ENCODE measurements at places on chromosomes 5 and 9. TPM values are rescaled to one million over a fixed set of nuclear protein-coding genes. Genes with fewer than 3 reads are reported as not detected.

DNA sequence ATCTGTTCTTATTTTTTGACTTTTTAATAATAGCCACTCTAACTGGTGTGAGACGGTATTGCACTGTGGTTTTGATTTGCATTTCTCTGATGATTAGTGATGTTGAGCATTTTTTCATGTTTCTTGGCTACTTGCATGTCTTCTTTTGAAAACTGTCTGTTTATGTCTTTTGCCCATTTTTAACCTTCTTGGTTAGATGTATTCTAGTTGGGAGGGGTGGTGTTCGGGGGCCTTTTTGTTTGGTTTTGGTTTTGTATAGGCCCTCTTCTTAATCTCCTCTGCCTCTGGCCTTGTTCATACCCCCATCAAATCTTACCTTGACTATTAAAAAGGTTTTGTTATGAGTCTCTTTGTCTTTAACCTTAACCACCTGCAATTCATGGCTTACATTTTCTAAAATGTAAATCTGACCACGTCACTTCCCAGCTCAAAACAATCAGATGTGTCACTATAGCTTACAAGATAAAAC lies 107.8 kb upstream of the NR4A3 start:
- DNase-seq: no peak

DNA sequence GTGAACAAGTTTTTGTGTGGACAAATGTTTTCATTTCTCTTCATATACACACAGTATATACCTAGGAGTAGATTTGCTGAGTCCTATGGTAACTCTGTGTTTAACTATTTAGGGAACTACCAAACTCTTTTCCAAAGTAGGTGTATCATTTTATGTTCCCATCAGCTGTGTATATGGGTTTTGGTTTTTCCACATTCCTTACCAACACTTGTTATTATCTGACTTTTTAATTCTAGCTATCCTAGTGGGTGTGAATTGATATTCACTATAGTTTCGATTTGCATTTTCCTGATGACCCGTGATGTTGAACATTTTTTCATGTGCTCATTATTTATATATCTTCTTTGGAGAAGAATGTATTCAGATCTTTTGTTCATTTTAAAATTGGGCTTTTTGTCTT lies 3.7 kb downstream of the RGS3 start:
- no peak for DNase-seq

DNA sequence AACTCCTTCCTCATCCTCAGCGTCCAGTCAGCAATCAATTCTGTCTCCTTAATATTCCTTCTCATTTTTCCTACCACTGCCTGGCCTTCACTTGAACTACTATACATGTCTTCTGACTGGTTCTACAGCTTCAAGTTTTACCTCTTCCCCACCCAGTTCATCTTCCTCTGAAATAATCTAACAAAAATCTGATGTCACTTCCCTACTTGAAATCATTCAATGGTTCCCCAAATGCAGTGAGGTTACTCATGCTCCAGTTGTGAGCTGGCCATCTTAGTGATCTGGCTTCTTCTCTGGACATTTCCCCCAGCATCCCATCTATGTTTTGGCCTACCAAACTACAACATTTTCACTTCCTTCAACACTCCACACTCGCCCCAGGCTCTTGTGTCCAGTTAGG lies 14.9 kb upstream of the TMEM267 start:
- DNase-seq: no peak

DNA sequence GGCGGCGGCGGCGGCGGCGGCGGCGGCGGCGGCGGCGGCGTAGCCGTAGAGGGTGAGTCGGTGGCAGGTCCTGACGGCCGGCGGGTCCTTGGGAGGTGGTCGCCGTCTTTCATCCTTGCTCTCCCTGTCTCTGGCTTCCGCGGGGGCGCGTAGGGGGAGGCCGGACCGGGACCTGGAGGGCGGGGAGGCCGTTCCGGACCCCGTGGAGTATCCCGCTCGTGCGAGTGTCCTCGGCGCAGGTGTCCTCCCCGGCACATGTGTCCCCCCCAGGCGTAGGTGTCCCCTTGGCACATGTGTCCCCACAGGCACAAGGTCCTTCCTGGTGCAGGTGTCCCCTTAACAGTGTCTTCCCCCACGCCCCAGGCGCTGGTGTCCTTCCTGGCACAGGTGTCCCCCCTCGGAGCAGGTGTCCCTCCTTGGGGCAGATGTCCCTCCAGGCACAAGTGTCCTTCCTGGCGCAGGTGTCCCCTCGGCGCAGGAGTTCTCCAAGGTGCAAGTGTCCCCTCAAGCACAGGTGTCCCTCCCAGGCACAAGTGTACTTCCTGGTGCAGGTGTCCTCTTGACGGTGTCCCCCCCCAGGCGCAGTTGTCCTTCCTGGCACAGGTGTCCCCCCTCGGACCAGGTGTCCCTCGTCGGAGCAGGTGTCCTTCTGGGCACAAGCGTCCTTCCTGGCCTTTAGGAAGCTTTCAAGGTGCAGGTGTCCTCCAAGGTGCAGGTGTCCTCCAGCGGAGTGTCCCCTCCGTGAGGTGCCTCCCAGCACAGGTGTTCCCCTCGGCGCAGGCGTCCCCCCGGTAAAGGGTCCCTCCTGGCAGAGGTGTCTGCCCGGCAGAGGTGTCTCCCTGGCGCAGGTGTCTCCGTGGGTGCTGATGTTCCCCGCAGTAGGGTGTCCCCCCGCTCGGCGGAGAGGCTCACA lies 519 bp downstream of the EXOC3 start:
- DNase-seq: no peak

DNA sequence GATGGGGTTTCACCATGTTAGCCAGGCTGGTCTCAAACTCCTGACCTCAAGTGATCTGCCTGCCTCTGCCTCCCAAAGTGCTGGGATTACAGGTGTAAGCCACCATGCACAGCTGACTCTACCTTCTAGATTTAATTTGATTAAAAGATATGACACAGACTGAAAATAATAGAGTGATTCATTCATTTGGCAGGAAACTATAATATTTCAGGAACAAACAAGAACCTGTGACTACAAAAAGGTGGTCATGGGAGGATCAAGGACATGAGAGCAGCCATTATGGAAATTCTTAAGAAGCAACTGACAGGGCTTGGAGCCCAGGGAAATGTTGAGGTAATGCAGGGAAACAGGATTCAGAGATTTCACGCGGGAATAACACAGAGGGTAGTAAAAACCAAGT lies 265.5 kb upstream of the DAP start:
- DNase-seq: no peak

DNA sequence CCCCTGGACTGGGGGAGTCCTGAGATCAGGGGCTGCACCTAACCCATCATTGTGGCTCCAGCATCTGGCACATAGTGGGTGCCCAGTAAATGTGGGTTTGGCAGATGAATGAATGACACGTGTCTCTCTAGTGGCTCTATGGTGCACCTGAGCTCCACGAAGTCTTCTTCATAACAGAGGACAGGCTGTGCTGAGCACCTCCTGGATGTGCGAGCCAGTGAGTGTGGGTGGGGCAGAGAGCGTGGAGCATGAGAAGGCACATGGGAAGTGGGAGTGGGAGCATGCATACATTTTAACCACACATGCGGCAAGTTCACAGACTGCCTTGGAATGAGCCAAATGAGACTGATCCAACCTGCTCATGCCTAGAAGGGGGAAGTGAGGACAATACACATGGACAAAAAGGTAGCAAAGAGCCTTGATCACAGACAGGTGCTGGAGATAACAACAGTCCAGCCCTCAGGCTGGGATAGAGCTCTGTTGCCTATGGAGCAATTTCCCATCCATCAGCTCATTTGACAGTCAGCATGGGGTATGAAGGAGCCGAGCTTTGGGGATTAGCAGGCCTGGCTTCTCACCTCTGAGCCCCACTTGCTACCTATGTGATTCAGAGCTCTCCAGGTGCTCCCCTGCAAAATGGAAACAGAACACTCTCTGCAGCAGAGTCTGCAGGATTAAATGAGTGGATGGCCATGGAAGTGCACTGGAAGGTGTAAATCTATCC lies 76.2 kb upstream of the TBC1D2 start:
- DNase-seq: no peak

DNA sequence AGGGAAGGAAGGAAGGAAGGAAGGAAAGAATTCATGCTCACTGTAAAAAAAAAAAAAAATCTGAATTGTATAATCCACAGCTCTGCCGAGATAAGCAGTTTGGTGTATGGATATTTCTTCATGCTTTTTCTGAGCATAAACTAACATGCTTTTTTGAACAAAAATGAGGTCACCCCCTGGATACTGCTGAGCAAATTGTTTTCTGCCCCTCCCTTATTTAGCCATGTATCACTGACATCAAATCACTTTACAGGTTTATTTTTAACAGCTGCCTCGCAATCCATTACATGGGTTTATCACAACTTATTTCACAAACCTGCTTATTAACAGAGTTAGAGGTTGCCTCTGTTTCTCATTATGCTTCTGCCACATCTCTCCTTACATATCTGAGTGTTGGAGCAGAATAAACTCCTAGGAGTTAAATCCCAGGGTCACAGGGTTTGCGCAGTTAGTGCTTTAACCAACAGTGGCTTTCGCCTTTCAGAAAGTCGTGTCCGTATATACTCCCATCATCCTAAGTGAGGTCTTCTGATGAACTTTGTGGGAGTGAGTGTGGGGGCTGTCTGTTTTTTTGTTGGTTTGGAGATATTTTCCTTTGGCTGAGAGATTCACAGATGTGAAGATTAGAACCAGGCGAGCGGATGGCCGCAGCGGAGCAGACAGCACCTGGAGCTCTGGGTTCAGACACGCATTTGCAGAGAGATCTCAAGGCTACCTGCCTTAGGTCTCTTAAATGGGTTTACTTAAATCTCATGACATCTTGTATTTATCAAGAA lies 57.7 kb downstream of the AK8 start:
- DNase-seq: no peak

DNA sequence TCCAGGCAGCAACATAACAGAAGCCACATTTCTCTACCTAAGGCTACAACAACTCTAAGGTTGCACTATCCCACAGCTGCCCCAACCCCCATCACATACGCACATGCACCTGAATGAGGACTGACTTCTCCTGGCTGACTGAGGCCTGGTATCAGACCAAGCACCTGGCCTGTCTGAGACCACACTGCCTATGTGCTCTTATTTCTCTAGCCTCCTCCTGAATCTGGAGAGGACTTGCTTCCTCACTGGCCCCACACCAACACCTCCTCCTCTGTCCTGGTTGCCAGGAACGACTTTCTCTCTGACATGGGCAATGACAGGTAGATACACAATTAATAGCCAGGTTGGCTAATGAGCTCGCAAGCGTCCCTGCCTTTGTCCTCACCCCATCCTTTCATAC lies 14.9 kb upstream of the VDAC1 start:
- DNase-seq: no peak

- peak; percentile 37 for DNase-seq
Observed at GRCh38 chr5:43039471-43040286, 440 bp downstream of the ANXA2R start.

DNA sequence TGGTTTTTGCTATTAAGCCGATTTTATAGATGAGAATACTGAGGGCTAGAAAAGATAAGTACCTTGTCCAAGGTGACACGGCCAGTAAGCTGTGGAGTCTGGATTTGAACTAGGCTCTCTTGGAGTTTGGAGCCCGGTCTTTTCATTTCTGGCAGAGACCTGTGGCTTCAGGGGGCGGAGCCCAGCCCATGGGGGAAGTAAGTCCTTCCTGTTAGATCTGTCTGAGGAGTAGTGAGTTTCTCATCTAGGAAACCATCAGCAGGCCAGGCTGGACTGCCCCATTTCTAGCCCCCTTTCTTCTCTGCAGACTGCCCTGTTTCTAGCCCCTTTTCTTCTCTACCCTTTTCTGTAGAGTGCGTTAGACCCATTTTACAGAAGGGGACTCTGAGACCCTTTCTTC lies 521 bp upstream of the PTGS1 start:
- DNase-seq: no peak

DNA sequence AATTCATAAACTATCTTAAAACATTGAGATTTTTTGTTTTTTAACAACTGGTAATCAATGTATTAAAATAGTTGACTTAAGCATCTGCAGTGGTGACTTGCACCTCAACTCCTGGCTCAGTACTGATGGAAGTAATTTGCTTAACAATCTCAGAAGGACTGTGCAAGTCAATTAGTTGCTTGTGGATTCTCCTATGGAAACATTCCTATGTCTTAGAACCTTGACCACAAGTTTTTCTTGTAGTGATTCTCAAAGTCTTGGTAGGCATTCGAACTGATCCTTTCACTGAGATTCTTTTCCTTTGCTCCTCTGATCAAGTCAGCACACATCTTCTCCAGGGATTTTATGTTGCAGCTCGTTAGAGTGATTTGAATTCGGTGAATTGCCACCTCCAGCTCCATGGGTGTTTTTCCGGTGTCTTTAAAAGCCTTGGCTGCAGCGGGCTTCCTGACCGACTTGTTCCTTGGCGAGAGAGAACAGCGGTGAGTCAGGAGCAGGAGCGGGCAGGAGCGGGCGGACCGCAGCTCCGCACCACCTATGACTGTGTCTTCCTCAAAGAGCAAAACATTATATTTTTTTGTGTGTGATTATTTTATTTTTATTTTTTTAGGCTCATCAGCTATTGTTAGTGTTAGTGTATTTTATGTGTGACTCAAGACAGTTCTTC lies 21.1 kb downstream of the HMGXB3 start:
- DNase-seq: no peak

GRCh38 chr9:99601571-99602111 lies 220.0 kb upstream of the NR4A3 start:
- no peak for DNase-seq

DNA sequence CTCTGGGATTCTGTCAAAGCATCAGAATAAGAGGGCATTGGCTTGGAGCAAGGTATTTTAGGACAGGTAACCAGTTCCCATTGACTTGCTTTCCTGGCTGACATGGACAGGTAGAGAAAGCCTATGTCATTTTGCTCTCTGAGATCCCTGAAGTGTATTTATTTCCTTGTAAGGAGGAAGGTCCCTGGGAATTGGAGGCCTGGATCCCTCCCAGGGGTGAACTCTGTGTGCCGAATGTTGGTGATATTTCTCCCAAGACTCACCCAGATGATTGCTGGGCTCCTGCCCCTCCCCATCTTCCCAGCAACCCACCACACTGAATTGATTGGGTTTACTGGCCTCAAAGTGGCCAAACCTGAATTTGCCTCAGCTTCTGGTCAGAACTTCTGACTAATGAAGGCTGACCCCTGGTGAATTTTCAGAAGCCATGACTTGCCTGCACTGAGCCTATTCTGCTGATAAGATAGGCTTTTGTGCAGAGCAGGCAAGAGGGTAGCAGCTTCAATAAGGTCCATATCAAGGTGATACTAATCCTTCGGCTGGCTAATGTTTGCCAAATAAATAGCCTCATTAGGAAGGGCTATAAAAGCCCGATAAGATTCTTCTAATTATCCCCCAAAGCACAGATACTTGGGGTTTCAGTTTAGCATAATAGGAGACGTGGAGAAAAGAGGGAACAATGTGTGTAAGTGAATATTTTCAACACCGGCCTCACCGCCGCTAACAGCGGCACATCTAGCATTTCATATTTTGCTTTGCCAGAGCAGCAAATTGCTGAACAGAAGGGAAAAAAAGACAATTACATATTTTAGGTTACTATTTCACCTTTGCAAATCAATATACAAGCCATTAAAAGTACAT lies 152.9 kb upstream of the PITX1 start:
- DNase-seq: peak; percentile 51

DNA sequence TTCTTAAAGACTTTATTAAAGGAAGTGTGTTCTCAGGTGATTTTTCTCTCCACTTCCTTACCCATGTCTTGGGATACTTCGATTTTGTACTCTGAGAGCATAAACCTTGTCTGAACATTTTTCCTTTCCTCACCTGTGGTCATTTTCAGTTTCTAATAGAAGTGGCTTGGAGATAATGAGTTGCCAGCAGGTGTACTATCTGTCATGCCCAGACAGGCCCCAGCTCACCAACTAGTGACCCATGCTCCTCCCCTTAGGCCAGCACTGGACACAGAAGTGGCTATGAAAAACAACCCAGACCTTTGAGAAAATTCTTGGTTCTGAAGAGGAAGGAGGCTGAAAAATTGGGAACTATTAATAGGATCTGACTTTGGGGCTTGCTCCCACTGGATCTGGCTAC lies 49.2 kb upstream of the SMIM32 start:
- no peak for DNase-seq

NEUROG1 gene
- polyA plus RNA-seq: not detected

PTGR1 gene
- 88.5 TPM for polyA plus RNA-seq

PGGT1B gene
- polyA plus RNA-seq: 20.5 TPM
